K562 (cell line): ENCODE measurements at places on chromosomes 4 and X. TPM values are rescaled to one million over a fixed set of nuclear protein-coding genes. Genes with fewer than 3 reads are reported as not detected.

- H3K4me1 ChIP-seq, result peaks cover 7% of the 10 kb centered on the region; the same call in 2 of the 3 replicates
- H3K27me3 ChIP-seq, result peaks cover 20% of the 10 kb centered on the region
- H3K27ac ChIP-seq, result no peak overlapping the region
- no peak overlapping the region for H3K4me3 ChIP-seq
- DNase-seq, result no peak
- H3K36me3 ChIP-seq, result no peaks in the 10 kb centered on the region
Observed at GRCh38 chr4:26171501-26171900, 149.3 kb upstream of the RBPJ start.

- peaks cover 7% of the 10 kb centered on the region for H3K27me3 ChIP-seq
- H3K27ac ChIP-seq, result no peak overlapping the region
- H3K4me1 ChIP-seq, result no peaks in the 10 kb centered on the region
- no peak overlapping the region for H3K4me3 ChIP-seq
- H3K36me3 ChIP-seq, result no peaks in the 10 kb centered on the region
Observed at GRCh38 chr4:121736735-121737351, 28.1 kb downstream of the SMIM43 start.

DNA sequence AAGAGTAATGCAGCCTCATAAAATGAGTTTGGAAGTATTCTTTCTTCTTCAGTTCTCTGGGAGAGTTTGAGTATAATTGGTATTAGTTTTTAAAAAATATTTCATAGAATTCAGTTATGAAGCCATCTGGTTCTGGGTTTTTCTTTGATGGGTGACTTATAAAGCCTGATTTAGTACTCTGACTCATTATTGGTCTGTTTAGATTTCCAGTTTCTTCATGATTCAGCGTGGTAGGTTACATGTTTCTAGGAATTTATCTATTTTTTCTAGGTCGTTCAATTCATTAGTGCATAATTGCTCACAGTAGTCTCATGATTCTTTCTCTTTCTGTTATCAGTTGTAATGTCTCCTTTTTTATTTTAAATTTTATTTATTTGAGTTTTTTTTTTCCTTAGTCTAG is 111.2 kb downstream of the CEP44 start:
- H3K36me3 ChIP-seq, result no peaks in the 10 kb centered on the region
- no peak overlapping the region for H3K27ac ChIP-seq
- H3K4me3 ChIP-seq, result no peak overlapping the region
- H3K4me1 ChIP-seq, result no peaks in the 10 kb centered on the region
- no peak for DNase-seq

GRCh38 chrX:95076449-95076848 is 1402.4 kb downstream of the FAM133A start:
- no peaks in the 10 kb centered on the region for H3K36me3 ChIP-seq
- no peaks in the 10 kb centered on the region for H3K27me3 ChIP-seq
- DNase-seq, result peak; percentile 3
- no peak overlapping the region for H3K4me3 ChIP-seq
- H3K27ac ChIP-seq, result no peak overlapping the region
- H3K4me1 ChIP-seq, result no peaks in the 10 kb centered on the region

DNA sequence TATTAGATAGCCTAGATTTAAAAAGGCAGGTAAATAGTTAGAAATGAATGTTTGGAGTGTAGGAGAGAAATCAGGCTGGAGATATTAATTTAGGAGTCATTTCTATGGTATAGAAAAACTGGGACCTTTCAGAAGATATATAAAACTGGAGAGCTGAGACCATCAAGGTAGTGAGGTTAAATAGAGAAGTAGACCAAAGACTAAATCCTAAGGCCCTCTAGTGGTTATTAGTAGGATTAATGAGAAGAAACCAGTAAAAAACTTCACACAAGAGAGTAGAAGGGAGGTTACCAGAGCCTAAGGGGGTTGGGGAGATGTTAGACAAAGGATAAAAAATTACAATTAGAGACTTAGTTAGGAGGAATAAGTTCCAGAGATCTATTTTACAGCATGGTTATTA is 351.0 kb upstream of the SPANXN1 start:
- H3K4me3 ChIP-seq, result no peak overlapping the region
- H3K4me1 ChIP-seq, result no peaks in the 10 kb centered on the region
- no peak for DNase-seq
- H3K27me3 ChIP-seq, result no peaks in the 10 kb centered on the region
- no peaks in the 10 kb centered on the region for H3K36me3 ChIP-seq
- H3K27ac ChIP-seq, result no peak overlapping the region

QRFPR gene
- not detected in 2 replicates for polyA plus RNA-seq
